ENCODE measurements at places on chromosomes 2 and 18.
A peak's percentile ranks its signal among the peaks of the same experiment; 100 is the strongest.

GRCh38 chr2:230957756-230958391 is 32.8 kb upstream of the GPR55 start:
- DNase-seq, result no peak

- DNase-seq, result no peak
These were observed 309.7 kb downstream of the IRS1 start for GRCh38 chr2:226489775-226490541.

GRCh38 chr2:231413921-231414476 is 18.5 kb downstream of the B3GNT7 start:
- no peak for DNase-seq

GRCh38 chr2:144459937-144460336 is 60.0 kb downstream of the ZEB2 start:
- no peak for DNase-seq

- no peak for DNase-seq
These were observed 27.1 kb downstream of the PCARE start for GRCh38 chr2:29047083-29047845.

GRCh38 chr2:166784296-166784946 is 103.9 kb upstream of the XIRP2 start:
- DNase-seq, result no peak

- no peak for DNase-seq
These were observed 199.4 kb downstream of the ZNF385B start for GRCh38 chr2:179661986-179662385.

GRCh38 chr2:40032650-40033319 is 253.7 kb upstream of the THUMPD2 start:
- no peak for DNase-seq

GRCh38 chr2:128172191-128172590 is 81.2 kb downstream of the UGGT1 start:
- DNase-seq, result no peak

DNA sequence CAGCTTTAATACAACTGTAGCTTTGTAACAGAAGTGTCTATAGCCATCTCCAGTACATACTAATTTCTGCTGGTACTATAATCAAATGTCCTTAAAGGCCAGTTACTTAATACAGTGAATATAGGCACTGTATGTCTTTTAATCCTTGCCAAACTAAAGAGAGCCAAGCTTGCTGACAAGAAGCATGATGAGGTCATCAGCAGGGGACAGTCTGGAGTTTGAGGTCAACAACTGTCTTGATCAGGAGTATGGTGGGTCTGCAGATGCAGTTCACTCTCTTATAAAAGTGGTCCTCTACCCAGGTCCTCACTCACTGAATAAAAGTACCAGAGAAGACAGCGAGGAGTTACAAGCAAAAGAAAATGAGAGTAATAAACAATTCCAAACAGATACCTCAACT is 219.1 kb downstream of the WDPCP start:
- DNase-seq, result no peak

DNA sequence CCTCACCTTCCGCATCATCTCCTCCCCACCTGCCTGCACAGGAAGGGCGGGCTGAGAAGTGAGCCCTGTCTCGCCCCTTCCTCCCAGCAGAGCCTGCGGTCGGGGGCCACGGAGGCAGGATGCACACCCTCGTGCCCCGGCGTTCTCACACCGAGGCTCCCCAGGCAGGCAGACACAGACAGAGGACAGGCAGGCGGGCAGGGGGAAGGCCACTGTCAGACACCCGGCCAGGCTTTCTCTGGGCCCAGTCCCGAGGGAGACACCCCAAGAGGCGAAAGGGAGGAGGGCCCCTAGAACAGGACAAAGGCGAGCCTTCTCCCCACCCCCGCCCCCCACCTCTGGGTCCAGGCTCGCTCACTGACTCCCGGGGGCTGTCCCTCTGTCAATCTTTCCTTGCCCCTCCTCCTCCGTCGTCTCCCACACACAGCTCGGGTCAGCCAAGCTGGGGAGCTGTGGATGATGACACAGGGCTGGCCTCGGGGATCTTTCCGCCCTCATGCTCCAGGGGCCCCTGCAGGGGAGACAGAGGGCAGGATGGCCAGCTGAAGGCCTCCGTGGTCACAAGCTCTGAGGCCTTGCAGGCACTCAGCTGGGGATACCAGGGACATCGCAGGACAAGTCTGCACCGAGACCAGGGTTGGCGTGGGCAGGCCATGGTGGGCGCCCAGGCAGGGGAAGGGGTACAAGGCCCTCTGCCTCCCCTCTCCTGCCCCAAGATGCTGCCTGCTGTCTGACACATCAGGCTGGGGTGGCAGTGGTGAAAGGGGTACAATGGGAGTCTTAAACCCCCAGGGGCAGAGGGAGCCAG is 24.9 kb downstream of the BIN1 start:
- DNase-seq, result no peak

- DNase-seq, result no peak
These were observed 280.3 kb upstream of the HS6ST1 start for GRCh38 chr2:128598862-128599441.

GRCh38 chr2:229920011-229920641 is 1.7 kb downstream of the TRIP12 start:
- no peak for DNase-seq

GRCh38 chr18:60812921-60813320 is 440.3 kb upstream of the MC4R start:
- DNase-seq, result no peak

- DNase-seq, result peak; percentile 26
These were observed 652 bp downstream of the PPM1B start for GRCh38 chr2:44169155-44169898.

DNA sequence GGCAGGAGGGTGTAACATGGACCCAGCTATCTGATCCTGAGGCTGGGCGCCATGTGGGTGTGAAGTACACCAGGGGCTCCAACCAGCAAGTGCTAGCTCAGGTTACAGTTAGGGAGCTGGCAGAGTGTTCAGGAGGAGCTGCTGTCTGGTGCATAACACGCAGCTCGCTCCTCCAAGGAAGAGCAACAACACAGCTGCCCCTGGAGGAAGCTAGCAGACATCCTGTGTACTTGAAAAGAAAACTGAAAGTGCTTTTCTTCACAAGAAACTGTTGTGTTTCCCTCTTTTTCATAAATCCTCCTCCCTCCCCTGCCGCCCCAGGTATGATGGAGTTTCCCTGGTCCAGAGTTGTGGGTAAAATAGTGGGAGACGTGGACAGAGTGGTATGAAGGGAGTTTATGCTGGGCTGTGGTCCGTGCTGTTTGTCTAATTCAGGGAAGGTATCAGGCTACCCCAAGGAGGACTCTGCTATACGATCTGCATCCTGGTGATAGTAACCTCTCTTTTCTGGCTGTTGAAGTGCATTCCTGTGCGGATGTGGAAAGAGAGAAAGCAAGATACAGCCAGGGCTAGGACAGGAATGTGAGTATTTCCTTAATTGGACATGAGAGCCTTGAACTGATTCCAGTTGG is 6.1 kb upstream of the LBH start:
- peak; percentile 62 for DNase-seq

Measured in breast epithelium (tissue), 4 donors.